ENCODE measurements at places on chromosomes 7 and 10.

DNA sequence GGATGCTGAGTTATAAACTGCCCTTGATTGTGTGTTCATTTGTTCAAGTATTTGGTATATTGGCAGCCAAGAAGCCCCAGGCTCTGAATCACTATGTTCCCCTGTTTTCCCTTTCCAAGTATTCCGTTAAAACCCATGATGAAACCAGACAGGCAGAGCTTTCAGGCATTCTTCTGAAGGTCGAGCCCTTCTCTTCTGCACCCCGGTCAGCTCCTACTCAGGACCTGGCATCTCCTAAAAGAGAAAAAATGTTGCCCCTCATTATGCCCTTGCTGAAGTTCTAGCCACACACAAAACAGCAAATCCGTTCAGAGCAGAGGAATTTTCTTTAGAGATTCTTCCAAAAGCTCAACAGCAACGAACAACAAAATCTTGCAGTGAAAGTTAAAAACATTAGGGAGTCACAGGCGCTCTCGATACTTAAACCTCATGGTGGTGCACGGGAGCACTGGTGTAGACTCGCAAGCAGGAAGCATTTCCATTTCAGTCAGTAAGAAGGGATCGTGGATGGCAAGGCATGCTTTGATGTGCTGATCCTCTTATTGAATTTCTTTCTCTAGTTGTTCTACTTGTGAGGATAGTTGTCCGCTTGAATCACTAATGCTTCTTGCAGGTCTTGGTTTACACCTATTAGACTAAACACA is 264.9 kb downstream of the SKIDA1 start:
- peak; percentile 46 for DNase-seq

DNA sequence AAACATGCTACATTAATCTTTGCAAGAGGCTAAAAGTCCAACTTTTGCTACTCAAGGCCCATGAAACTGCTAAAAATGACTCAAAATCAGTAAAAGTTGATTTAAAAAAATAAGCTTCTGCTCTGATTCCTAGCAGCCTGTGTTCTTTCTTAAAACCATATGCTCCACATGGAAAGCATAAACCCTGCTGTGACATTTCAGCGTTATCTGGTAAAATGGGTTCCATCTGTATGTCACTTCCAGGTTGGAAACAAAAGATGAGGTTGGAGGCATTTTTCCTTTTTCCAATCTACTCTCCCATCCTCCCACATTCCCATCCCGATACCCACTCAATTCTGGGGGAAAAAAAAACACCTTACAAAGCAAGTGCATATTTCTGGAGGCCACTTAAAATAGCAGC is 439.5 kb downstream of the NEBL start:
- DNase-seq = no peak

- peak; percentile 35 for DNase-seq
Measured at GRCh38 chr7:106012935-106013439, 49.9 kb downstream of the CDHR3 start.

GRCh38 chr10:62048919-62049623 is 147.6 kb downstream of the ARID5B start:
- peak; percentile 91 for DNase-seq

DNA sequence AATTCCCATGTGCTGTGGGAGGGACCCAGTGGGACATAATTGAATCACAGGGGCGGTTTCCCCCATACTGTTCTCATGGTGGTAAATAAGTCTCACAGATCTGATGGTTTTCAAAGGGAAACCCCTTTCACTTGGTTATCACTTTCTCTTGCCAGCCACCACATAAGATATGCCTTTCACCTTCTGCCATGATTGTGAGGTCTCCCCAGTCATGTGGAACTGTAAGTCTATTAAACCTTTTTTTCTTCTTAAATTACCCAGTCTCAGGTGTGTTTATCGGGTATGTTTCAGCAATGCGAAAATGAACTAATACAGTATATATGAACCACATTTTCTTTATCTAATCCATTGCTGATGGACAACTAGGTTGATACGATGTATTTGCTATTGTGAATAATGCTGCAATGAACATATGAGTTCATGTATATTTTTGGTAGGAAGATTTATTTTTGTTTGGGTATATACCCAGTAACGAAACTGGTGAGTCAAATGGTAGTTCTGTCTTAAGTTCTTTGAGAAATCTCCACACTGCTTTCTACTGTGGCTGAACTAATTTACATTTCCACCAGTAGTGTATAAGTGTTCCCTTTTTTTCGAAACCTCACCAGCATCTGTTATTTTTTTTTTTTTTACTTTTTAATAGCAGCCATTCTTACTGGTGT is 70.0 kb upstream of the HGF start:
- no peak for DNase-seq

GRCh38 chr10:121007264-121007663 is 156.1 kb downstream of the WDR11 start:
- DNase-seq = no peak

GRCh38 chr10:119246862-119247549 is 39.6 kb downstream of the GRK5 start:
- DNase-seq = peak; percentile 87

GRCh38 chr10:30727524-30727923 is 98.0 kb upstream of the LYZL2 start:
- no peak for DNase-seq

DNA sequence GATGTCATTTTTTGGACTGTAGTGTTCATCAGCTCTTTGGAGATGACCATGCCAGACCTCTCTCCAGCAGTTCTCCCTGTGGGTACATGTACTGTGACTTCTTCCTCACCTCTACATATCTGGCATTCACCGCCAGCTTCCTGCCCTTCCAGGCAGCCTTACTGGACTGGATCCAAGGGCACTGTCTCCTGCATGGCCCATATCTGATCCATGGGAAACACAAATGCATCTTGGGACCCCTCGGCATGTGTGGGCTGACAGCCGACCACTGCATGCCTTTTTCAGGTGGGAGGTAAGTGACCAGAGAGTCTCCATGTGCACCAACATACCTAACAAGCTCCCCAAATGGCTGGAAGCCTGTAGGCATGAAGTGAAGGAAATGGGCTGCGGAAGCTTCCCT is 3.9 kb upstream of the BLVRA start:
- DNase-seq = no peak

DNA sequence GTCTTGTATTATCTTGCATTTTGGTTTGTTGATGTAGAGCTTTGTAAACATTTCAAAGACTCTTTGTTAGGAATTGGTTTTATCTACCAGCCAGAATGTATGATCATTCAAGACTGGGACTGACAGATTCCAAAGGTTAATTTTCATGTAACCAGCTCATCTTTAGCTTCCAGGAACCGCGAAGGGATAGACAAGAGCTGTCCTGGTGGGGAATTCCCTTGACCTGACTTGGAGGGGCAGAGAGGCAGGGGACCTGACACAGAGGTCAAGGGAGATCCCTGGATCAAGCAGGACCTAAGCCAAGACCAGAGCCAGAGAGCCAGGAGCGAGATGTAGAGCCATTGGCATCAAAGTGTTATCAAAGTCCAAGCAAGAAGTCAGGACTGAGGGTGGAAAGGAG is 6.6 kb upstream of the LOXL4 start:
- no peak for DNase-seq

Measured in AG20443 (cell line).